ENCODE measurements at places on chromosomes 13 and 19.

DNA sequence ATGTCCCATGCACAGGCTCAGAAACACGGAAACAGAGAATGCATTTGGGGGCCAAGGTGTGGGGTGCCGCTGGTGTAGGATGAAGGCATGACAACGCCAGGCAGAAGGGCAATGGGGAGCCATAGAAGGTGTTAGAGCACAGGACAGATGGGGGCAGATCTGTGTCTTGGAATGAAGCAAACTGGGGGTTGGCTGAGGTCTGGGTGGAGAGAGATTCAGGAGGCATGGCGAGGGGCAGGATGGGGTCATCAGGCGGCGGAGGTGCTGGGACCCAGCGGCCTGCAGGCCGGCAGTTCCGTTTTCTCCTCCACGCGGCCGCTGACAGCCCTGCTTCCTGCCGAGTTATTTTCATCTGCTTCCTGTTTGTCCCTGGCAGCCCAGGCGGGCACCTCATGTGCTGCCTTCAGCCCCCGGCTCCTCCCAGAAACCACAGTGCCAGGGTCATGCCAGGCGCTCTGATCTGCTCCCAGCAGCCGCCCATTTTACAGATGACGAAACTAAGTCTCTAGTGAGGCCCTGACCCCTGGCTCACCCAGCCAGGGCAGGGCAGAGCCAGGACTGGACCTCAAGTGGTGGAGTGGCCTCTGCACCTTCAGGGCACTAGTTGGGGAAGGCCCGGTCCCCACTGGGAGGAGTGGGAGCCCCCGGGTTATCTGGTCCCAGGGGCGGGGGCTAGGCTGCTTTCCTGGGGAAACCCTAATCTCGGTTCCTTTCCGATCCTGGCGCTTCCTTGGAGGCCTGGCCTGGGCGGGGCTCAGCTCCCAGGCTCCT is 2.2 kb downstream of the ARHGAP45 start:
- no peak for DNase-seq

DNA sequence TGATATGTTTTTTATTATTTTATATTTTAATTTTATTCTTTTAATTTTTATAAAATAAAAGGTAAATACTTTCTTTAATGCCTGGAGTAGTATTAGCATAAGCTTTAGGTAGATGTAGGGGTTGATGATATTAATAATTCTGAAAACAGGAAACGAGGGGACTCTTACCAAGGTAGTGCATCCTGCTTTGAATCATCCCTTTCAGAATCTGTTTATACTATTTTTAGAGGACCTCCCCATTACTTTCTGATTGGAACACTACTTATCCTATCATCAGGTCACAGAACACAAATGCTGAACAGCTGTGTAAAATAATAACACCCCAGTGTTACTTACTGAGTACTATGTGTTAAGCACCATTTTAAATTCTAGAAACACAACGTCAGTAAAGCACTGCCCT is 27.3 kb downstream of the COG6 start:
- no peak for DNase-seq

GRCh38 chr13:106595625-106596024 is 27.7 kb upstream of the ARGLU1 start:
- no peak for DNase-seq

- no peak for DNase-seq
Measured at GRCh38 chr13:73268306-73268705, 209.5 kb downstream of the KLF5 start.
